ENCODE measurements at places on chromosomes 4 and X.

- no peak for DNase-seq
Observed at GRCh38 chr4:52032005-52032404, 6.1 kb downstream of the SGCB start.

DNA sequence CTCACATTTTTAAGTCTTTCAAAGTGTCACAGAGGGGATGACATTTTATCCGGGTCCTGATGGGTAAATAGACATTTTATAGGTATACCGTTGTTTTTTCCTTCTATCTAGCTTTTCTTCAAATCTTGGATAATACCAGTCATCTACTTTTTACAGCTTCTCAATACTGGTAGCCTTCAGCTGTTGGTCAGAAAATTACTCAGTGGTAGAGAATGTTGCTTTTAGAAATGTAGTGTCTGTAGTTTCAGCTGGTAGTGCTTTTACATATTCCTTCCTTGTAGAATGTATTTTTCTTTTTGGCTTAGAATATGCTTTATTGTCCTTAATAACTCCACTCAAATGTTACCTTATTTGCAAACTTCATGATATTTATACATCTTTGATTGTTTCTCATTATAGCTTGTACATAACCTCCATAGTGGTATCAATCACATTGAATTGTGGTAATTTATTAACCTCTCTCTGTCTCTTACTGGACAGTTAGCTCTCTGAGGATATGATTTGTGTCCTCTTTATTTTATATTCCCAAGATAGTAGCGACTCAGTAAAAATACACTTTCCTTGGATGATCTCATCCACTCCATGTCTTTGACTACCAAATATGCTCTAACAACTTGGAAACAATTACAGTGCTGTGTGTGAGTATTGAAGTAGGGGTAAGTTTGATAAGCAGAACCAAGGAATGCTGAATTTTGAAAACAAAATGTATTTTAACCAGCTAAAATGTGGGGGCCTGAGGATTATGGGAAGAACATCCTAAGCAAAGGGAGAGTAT is 53.8 kb downstream of the RAP1GDS1 start:
- DNase-seq = no peak

- peak; percentile 18 for DNase-seq
Observed at GRCh38 chr4:147984065-147984777, 252.3 kb downstream of the ARHGAP10 start.

DNA sequence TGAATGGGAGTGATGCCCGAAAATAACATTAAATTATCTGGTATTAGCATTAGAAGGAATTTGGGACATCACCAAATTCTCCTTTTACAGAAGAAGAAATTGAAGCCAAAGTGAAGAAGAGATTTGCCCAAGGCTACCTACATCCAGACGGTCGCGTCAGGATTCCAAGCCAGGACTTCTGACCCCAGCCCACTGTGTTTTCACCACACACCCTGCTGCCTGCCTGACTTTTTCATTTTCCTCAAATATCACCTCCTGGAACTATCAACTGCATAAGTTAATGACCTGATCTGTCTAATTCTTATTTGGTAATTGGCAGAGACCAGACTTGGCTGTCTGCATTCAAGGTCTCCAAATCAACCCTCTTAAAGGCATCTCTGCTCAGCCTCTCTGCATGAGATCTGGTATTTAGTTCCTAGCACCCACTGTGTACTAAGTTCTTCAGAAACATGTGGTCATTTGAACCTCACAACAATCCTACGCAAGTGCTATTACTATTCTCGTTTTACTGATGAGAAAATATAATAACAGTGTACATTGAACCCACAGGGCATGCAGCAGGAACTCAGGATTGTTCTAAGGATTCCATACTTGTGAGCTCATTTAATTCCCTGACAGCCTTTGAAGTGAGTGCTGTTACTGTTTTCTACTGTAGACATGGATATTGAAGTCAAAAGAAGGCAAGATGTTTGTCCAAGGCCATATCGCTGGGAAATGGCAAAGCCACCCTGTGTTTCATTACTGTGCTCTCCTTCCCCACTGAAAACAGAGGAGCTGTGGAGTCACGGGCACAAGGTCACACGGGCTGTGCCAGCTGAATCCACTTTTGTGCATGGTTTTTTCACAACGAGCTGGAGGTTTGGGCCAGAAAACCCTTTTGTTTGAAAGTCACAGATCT is 195.2 kb upstream of the C1QTNF7 start:
- DNase-seq = no peak

DNA sequence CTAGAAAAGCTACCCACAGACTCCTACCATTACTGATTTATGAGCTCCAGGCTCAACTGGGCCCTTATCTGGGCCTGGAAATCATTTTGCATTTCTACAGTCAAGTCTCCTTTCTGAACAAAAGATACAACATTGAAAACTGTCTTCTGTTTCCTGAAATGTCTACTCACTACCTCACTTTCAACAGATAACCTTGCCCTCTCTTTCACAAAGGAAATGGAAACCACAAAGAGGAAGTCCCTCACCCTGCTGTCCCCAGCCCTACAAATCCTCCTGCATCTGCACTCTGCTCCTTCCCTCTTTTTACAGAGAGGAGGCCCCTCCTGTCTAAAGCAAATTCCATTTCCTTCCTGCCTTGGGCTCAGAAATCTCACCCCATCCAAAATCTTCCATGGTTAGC is 24.8 kb upstream of the CYBB start:
- DNase-seq = peak; percentile 25

DNA sequence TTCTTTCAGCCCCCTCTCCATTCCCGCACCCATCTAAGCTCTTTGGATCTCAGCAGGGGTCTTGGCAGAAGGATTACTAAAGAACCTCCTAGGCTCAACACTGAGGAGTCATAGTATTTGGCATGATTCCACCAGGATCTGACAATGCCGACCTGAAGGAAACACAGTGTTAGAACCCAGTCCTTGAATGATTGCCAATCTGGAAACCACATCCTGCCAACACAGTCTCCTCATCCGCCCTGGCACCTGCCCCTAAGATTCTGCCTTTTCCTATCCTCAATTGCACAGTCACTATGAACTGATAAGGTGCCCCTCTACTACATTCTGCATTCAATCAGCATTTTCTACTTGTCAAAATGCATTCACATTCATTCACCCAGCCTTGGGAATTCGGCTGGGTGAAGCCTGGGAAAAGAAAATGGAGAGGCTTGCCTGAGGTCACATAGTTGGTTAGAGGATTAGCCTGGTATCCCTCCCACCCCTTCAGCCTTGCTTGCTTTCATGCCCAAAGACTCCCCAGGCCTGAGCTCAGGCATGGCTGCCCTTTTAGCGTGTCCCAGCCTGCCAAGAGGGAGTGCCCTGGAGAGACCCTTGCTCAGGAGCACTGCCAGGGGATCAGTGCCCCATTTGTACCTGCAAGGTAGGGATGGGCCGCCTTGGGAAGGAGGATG is 2.2 kb upstream of the CLDN2 start:
- peak; percentile 45 for DNase-seq

GRCh38 chr4:118850488-118851173 is 14.7 kb upstream of the SEC24D start:
- DNase-seq = peak; percentile 36

GRCh38 chrX:153909024-153909979 is 4.8 kb downstream of the AVPR2 start:
- no peak for DNase-seq

GRCh38 chrX:24241822-24242648 is 71.8 kb downstream of the SUPT20HL2 start:
- DNase-seq = peak; percentile 21

DNA sequence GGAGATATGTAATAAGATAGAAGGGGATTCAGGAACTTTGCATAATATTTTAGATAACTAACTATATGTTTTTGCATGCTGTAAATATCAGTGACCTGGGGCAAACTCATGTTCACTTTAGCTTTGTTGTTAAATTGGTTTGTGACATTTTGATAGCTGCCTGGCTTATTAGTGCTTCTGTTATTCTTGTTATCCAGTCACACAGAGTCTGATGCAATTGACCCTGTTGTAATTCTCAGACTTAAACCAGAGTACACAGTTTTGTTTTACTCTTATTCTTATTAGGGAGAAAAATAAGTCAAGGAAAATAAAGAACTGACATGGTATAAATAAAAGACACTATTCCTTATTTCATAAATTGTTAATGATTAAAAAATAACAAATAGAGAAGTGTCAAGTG is 516.7 kb upstream of the SLIT2 start:
- no peak for DNase-seq

DNA sequence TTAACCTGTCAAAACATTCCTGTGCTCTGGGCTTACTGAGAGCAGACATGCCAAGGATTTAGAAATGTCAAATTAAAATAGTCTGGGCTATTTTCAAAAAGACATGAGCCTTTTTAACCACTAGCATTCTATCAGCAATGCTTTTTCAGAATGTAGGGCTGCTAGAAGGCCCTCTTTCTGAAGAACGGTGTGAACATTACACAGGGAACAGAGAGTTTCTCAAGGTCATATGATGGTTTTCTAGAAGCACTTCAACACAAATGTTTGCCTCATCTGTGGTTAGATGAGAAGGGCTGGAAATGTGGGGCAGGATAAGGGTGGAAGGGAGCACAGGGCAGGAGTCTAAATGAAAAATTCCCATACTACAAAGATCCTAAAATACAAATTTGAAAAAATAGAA is 39.3 kb downstream of the GRIA3 start:
- DNase-seq = no peak

GRCh38 chr4:123229286-123229685 is 167.3 kb upstream of the SPRY1 start:
- no peak for DNase-seq

GRCh38 chr4:185480016-185480732 is 8.6 kb upstream of the CCDC110 start:
- no peak for DNase-seq

DNA sequence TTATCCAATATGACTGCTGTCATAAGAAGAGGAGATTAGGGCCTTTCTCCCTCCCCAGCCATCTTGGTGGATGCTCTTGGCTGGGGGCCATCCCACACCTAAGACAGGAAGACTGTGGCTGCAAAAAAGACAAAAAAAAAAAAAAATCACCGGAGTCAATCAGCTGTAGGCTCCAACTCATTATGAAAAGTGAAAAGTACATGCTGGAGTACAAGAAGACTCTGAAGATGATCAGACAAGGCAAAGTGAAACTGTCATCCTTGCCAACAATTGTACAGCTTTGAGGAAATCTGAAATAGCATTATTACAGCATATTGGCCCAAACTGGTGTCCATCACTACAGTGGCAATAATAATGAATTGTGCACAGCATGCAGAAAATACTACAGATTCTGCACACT is 5.2 kb downstream of the EGFL6 start:
- no peak for DNase-seq

- no peak for DNase-seq
Observed at GRCh38 chr4:57490520-57491255, 380.5 kb upstream of the IGFBP7 start.

- no peak for DNase-seq
Observed at GRCh38 chr4:82930848-82931755, 30.6 kb downstream of the THAP9 start.

GRCh38 chr4:81601358-81601694 is 129.6 kb upstream of the RASGEF1B start:
- no peak for DNase-seq

GRCh38 chrX:108268434-108269080 is 169.7 kb downstream of the COL4A6 start:
- no peak for DNase-seq

- no peak for DNase-seq
Observed at GRCh38 chrX:57285001-57285400, 1.5 kb upstream of the FAAH2 start.

GRCh38 chrX:10542586-10542985 is 77.8 kb downstream of the MID1 start:
- no peak for DNase-seq

- DNase-seq = peak; percentile 69
Observed at GRCh38 chrX:21374163-21374993, at the start of gene CNKSR2. TSS of gene CNKSR2 (plus strand) at chrX:21374418. CDS start at chrX:21374898, 480 bp downstream.
